ENCODE measurements at places on chromosomes 11 and 22.

- no peak for DNase-seq
Measured at GRCh38 chr22:21009638-21010425, 5.1 kb upstream of the P2RX6 start.

GRCh38 chr22:23754980-23755636 lies 883 bp upstream of the VPREB3 start:
- DNase-seq, result no peak

GRCh38 chr11:4064278-4064955 lies 30.2 kb upstream of the RRM1 start:
- DNase-seq, result no peak

GRCh38 chr22:45261407-45262088 lies 20.9 kb upstream of the KIAA0930 start:
- no peak for DNase-seq

DNA sequence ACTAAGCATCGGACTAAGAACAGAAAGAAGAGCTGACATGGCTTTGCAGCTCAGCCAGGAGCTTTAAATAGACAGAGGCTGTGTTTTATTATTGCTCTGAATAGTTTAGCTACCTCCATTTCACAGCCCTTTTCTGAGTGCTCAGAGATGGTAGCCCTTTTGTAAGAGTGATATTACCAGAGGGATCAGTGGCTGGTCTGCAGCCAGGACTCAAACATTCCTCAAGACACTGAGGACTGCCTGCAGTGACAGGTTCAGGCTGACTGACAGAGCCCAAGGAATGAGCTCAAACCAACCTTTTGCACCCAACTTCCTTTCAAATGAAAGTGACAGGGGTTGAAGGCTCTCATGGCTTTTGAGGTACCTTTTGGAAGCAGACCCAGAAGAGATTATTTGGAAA lies 189.0 kb downstream of the DDX10 start:
- DNase-seq, result no peak

- no peak for DNase-seq
Measured at GRCh38 chr11:43825217-43825816, 55.3 kb upstream of the ALKBH3 start.

DNA sequence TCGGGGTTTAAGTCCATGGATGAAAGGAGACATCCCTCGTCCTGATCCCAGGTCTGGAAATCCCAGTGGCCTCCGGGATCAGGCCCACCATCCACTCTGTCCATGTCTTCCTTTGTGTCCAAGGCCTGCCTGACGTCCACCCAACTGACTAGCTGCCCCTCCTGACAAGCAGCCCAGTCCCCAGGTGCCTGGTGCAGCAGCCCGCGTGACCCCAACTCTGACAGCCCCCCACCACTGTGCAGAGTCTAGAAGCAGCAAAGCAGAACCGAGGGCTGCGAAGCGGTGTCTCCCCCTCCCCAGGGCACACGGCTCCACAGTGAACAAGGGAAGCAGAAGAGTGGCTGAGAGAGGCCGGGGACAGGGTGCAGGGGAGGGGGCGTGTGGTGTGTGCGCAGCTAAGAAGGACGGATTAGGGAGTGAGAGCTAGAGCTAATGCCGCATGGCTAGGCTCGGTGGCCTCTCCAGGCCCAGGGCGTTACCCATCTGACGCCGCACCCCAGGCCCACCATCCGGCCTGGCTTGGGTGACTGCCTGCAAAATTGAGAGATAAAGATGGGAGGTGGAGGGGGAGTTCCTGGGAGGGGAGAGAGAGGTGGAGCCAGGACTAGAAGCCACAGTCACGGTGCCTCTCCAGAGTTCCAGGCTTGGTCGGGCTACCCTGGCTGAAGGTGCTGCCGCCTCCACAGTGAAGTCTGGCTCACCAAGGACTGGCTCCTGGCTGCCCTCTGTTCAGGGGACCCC lies 16.6 kb upstream of the BAIAP2L2 start:
- DNase-seq, result no peak
